Urinary bladder (tissue), 4 donors: ENCODE measurements at places on chromosomes 5 and 9. TPM values are rescaled to one million over a fixed set of nuclear protein-coding genes. Genes with fewer than 3 reads are reported as not detected.

Gene C6
- total RNA-seq: 1.1 TPM

Gene PCDHB15
- total RNA-seq: 7.8 TPM

Gene ARL14EPL
- total RNA-seq: not detected

Gene PCDHB12
- 6.9 TPM for total RNA-seq

Gene MAMDC2
- total RNA-seq: 52.0 TPM

Gene LRRC19
- 0.11 TPM for total RNA-seq

Gene ZNG1E
- total RNA-seq: 79.6 TPM

Gene LECT2
- not detected for total RNA-seq

Gene OR13D1
- total RNA-seq: not detected
